ENCODE measurements at places on chromosomes 7 and 10. TPM values are rescaled to one million over a fixed set of nuclear protein-coding genes. Genes with fewer than 3 reads are reported as not detected.

Gene RHOBTB1
- 0.76 TPM for total RNA-seq

Gene SLC26A5
- total RNA-seq: not detected

Gene TRIP6
- total RNA-seq: 61.1 TPM

Gene C10orf105
- total RNA-seq: not detected

Gene INTS15
- total RNA-seq: 13.7 TPM

Gene TMEM213
- not detected for total RNA-seq

Gene HOXA4
- 5.5 TPM for total RNA-seq

Gene SEMA3C
- 9.5 TPM for total RNA-seq

Gene OTUD1
- 4.6 TPM for total RNA-seq

DNA sequence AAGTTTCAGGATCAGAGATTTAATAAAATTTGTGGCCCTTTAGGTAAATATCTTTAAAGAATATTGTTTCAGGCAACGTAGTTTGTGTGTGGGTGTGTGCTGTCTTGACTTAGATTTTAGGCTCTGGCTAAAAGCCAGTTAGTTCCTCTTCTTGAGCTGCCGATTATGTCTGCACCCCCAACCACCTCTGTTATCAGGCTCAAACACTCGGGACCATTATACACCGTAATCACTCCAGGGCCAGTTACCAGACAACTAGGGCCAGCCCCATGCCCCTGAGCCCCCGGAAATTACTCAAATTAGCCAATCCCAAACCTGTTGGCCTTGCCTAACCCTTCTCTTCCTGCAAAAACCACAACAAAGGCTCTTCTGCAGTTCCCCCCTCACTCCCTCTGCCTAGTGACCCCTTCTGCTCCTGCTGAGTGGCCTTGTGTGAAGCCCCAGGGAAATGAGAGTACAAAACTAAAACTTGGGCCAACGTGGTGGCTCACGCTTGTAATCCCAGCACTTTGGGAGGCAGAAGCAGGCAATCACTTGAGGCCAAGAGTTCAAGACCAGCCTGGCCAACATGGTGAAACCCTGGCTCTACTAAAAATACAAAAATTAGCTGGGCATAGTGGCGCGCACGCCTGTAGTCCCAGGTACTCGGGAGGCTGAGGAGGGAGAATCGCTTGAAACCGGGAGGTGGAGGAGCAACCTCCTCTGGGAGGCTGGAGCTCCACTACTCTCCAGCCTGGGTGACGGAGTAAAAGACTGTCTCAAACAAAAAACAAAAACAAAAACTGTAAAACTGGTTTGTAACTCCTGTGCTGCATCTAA, 9.2 kb upstream of the HNRNPF start:
- ATAC-seq: peak; percentile 21

DNA sequence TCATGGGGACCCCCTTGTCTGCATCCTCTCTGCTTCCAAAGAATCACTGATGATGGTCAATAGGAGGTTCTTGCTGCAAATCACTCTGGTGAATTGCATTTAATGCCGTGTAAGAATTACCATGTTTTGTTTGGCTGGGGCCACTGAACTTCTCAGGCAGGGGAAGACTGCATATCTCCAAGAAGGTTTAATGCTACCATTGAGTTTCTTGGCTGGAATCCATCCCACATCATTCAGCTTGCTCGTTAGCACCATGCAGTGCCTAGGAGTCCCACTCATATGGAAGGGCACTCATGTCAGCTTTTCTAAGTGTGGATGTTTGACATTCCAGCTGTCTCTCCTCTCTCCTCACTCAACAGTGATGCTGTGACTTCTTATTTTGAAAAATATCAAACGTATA, 50.2 kb upstream of the BAMBI start:
- no peak for ATAC-seq

GRCh38 chr7:987909-988308, 4.9 kb downstream of the CYP2W1 start:
- no peak for ATAC-seq

DNA sequence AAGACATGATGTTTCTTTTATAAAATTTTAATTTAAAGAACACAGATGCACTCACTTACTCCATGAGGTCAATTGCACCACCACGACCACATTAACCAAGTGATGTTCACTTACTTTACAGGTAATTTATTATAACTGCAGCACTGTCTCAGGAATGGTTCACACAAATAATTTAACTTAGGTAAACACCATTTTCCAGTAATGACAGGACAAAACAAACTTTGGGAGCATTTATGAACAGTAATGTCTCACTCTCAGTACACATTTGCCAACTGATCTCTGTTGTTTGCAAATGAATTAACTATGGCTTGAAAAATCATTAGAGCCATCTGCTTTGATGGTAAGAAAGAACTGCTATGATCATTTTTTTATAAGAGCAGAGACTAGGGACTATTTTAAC, 150.4 kb downstream of the ETV1 start:
- no peak for ATAC-seq

- no peak for ATAC-seq
These were observed 9.2 kb downstream of the FAM221A start for GRCh38 chr7:23689165-23689564.

DNA sequence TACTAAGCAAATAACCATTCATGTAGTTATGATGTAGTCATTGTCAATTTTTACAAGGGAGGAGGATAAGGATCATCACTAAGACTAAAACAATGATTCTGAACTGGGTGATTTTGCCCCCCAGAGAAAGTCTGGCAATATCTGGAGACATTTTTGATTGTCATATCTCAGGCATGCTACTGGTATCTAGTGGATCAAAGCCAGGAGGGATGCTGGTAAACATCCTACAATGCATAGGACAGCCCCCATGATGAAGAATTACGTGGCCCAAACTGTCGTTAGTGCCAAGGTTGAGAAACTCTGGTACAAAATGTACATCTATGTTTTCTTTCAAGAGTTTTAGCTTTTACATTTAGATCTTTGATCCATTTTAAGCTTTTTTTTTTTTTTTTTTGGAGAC, 57.3 kb downstream of the GBF1 start:
- no peak for ATAC-seq

DNA sequence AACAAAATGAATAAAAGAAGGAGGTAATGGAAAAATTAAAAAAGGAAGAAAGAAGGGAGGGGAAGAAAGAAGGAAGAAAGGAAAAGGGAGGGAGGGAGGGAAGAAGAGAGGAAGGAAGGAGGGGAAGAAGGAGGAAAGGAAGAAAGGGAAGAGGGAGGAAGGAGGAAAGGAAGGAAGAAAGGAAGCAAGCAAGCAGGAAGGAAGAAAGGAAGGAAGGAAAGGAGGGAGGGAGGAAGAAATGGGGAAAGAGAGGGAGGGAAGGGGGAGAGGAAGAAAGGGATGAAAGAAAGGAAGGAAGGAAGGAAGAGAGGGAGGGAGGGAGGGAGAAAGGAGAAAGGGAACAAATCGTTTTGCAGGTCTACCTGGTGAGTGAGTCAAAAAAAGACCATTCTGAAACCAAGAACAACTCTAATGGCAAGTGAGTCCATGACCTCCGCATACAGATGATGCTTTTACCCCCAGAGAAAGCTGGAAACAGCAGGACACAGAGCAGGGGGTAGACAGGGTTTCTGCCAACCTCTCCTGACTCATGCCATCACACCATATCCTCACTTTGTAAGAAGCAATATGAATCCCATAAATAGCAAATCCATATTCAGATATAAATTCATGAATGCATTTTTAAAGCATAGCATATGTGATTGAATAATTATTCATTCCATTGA, 1112.9 kb upstream of the AUTS2 start:
- ATAC-seq: no peak

DNA sequence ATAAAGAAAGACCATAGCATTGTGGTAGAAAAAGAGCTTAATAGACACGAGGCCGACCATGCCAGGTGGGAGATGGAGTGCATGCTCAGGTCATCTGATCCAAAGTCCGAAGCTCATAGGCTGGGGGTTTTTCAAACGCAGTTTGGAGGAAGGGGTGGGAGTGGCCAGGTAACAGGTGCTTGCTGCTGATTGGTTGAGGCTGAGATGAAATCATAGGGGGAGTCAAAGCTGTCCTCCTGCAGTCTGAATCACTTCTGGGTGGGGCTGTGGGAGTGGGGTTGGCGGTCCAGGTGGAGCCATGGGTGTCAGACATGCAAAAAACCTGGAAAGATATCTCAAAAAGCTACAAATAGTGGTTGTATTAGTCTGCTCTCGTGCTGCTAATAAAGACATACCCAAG, 2.8 kb upstream of the ERCC6 start:
- ATAC-seq: no peak

GRCh38 chr10:78584266-78584665, 484.5 kb upstream of the ZMIZ1 start:
- no peak for ATAC-seq

- peak; percentile 21 for ATAC-seq
These were observed 97.3 kb upstream of the IKZF1 start for GRCh38 chr7:50207251-50207564.

GRCh38 chr10:70169649-70170364, 507 bp downstream of the SAR1A start:
- peak; percentile 4 for ATAC-seq

- ATAC-seq: no peak
These were observed 36.3 kb downstream of the AKR1B1 start for GRCh38 chr7:134422638-134423037.

DNA sequence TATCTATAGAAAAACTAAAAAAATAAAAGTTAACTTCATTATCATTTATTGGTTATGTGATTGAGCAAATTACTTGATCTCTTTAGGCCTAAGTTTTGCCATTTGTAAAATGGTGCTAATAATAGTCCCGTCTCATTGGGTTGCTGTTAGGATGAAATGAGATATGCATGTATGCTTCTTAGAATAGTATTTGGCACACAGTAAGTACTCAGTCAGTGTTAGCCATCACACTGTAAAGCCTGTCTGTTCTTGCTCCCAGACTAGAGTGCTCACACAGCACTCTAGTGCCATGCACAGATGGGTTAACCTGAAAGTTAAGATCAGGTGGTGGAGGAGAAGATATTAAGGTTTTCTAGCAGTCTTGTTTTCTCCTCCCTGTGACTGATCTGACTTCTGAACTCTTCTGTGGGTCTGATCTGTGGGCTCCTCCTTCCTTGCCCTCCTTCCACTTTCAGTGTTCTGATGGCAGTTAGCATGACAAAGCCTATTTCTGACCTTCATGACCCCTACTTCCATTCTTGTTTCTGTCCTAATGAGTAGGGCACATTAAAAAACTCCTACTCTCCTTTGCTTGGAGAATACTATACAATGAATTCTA, 167.5 kb downstream of the RNLS start:
- ATAC-seq: no peak

DNA sequence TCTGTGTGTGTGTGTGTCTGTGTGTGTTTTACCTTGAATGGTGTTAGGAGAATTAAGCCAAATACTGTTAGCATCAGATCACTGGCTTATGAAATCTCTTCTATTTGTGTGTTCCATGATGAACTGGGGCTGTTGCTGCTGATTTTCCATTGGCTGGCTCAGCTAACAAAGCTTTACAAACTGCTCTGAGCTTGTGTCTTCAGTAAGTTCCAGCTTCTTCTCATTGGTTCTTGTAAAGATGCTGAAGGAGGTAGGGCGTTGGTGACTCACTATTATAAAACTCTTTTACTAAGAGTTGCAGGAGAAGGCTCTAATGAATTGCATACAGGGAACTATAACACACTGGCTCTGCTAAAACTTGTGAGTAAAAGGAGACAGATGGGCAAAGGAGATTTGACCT, 136.4 kb upstream of the PRKCQ start:
- ATAC-seq: no peak

- ATAC-seq: no peak
These were observed 57.0 kb upstream of the GLCCI1 start for GRCh38 chr7:7911369-7912123.

DNA sequence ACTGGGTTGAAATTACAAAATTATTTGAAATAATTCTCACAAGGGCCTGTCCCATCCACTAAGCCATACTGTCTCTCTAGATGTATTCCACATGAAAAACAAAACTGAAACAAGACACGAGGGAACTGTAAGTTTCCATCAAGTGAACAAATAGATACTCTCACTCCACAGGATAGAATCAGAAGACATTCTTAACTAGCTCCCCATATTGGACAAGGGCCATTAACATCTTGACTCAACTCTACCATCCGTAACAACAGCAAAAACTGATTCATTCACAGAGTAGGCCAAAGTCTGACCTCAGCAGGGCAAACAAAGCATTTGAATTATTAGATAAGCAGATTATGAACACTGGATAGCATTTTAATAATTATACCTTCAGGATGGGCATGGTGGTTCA, 29.1 kb downstream of the UBE2H start:
- ATAC-seq: peak; percentile 56

DNA sequence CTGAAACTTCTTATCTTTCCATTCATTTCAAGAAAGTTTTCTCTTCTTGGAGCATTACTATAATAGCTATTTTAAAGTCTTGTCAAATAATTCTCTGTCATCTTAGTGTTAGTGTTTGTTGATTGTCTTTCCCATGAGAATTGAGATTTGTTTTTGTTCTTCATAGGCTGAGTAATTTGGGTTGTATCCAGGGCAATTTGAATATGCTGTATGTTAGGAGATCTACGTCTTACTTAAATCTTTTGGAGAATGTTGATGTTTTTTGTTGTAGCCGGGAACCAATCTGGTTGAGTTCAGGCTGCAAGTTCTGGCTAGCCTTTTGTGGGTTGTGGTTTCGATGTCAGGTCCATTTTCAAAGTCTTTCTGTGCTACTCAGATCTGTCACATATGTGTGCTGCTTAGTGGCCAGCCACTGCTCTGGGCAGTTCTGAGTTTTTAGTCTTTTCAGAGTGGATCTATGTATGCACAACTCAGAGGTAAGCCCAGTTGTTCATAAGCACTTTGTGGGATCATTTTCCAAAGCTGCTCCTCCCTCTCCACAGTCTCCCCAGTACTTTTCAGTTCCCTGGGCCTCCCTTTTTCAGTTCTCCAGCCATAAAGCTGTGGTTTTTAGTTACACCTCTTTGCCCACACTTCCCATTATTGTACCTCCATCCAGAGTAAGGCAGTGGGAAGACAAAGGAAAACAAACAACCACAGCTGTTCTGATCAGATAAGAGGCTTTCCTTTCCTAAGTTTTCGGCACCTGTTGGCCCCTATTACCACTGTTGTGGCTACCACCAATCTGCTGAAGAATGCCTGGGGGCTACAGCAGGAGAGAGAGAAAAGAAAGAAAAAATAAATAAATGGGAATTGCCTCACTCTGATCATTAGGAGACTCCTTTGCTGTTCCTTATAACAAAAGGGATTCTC, 4.7 kb upstream of the CCNJ start:
- no peak for ATAC-seq
